ENCODE measurements at places on chromosomes 5 and 9.
A peak's percentile ranks its signal among the peaks of the same experiment; 100 is the strongest.

GRCh38 chr9:121598965-121599871 lies 52.2 kb upstream of the DAB2IP start:
- peak; percentile 81 for DNase-seq
- peaks cover 2% of the 10 kb centered on the region for H3K4me1 ChIP-seq
- H3K4me3 ChIP-seq: peak overlapping the region; percentile 80
- H3K27ac ChIP-seq: peak overlapping the region; percentile 89

DNA sequence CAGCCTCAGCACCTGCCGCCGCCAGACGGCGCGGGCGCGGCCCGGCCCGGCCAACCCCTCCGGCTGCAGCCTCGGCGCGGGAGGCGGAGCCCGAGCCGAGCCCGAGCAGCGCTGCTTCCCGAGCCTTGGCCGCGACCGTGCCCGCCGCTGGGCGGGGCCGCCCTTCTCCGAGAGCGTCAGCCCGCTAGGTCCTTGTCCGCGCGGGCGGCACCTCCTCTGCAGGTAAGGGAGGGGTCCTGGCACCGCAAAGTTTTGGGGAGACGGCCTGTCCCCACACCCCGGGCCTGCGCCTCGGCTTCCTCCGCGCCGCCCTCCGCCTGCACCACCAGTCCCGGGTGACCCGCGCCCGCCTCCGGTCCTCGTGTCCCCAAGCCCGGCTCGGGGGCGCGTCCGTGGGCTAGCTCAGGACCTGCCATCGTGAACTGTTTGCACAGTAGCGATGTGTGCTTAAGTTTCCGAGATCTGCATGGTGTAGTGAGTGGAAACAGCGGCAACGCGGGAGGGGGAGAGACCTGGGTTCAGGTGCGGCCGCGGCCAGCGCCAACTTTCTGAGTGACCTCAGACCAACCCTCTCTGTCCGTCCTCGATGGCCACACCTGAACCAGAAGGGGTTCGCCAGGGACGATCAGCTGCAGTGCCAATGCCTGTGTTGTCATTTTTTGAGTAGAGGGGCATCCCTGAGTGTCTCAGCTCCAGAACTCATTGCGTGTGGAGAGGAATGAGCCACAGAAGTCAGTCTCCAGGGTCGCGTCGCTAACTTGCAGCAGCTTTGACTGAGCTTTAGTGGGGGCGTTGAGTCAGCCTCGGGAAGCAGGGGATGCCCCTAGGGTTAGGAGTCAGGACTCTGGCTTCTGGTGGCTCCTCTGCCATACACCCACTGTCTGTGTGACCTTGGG lies at the start of gene FRMPD1:
Gene FRMPD1, plus strand, starts transcription at position 82 of the 896 bp plus-strand sequence. CDS start 41,688 bp downstream, outside the sequence.
- no peak within 1 kb of the TSS for H3K27ac ChIP-seq
- H3K4me3 ChIP-seq: peak within 1 kb of the TSS; percentile 39
- H3K4me1 ChIP-seq: peaks cover 7% of the 10 kb centered on the region
- DNase-seq: peak; percentile 20
- H3K27me3 ChIP-seq: no peaks in the 10 kb centered on the region

DNA sequence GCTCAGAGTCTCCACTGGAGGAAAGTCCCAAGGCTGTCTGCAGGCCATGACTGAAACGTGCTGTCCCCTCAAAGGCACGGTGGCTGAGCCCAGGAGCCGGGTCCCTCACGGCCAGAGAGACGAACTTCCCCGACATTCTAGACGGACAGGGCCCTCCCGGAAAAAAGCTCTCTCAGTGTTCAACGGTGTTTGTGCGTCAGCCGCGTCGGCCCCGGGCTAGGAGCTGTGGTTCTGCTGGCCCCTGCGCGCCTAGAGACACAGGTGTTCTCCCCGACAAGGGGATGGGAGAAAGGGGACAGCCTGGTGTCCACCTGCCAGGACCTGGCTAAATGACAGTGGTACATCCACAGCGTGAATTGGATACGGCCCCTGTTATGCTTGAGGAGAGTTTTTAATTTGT lies 5.8 kb upstream of the GPSM1 start:
- no peak overlapping the region for H3K4me3 ChIP-seq
- H3K27me3 ChIP-seq: no peaks in the 10 kb centered on the region
- H3K27ac ChIP-seq: no peak overlapping the region
- H3K36me3 ChIP-seq: no peaks in the 10 kb centered on the region
- no peak for DNase-seq

- H3K4me1 ChIP-seq: no peaks in the 10 kb centered on the region
- H3K4me3 ChIP-seq: no peak overlapping the region
- no peak for DNase-seq
- no peak overlapping the region for H3K27ac ChIP-seq
- H3K36me3 ChIP-seq: no peaks in the 10 kb centered on the region
These were observed 41.1 kb upstream of the ACOT12 start for GRCh38 chr5:81435023-81435422.

GRCh38 chr9:92607088-92607487 lies 62.8 kb downstream of the IPPK start:
- H3K36me3 ChIP-seq: no peaks in the 10 kb centered on the region
- H3K27ac ChIP-seq: no peak overlapping the region
- no peak for DNase-seq
- H3K4me3 ChIP-seq: no peak overlapping the region

DNA sequence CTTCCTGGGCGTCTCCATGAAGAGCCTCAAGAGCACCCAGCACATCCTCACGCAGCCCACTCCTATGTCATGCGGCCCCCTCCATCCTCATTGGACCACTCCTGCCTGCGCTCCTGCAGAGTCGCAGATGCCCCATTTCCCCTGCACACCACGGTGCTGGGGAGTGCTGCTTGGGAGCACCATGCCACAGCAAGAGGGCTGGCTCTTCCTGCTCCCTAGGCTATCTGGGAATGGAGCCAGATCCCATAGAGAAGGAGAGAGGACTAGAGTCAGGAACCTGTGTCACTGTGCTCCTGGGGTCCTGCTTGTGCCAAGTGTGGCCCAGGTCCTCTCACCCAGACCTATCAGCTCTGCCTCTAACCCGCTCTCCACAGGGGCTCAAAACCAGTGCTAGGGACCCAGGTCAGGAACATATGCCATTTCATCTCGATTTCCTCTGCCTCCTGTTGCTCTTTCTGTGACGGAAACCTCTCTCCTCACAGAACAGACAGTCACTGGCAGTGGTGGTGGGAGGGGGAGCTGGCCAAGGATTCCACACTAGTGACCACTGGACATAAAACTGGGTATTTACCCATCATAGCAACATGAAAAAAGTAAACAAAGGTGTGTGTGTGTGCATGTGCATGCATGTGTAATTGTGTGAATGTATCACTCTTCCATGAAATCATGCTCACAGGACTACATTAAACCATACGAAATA lies 178.4 kb downstream of the TTLL11 start:
- peaks cover 6% of the 10 kb centered on the region for H3K4me1 ChIP-seq
- H3K27me3 ChIP-seq: no peaks in the 10 kb centered on the region
- no peaks in the 10 kb centered on the region for H3K36me3 ChIP-seq
- H3K27ac ChIP-seq: no peak overlapping the region

DNA sequence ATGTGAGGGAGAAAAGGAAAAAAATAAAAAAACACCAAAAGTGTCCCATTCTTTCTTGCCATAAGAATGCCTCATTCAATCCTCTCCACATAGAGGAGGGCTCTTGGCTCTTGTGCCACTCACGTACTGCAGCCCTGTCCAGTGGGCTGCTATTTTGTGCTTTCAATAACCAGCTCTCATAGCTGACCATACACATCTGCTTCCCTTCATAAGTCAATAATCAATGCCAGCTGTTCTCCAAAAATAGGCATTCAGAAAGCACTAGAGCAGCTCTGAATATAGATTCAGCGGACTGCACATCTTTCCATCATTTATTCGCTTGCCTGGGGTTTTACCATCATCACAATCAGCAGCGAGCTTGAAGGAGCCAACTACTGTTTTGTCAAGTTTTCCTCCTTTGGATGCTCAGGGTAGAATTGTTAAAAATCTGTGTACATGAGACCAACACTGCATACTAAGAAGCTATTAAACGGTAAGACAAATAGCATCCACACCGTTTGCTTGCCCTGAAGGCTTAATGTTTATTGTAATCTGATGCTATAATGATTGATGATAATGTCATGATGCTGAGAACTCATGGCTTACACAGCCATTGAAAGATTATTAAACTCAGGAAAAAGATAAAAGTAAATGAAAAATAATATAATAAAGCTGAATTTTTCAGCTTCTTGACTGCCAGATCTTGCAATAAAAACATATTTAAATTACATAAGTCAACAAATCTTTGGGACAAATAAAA lies 80.0 kb downstream of the OXCT1 start:
- no peak overlapping the region for H3K27ac ChIP-seq
- peaks cover 16% of the 10 kb centered on the region for H3K4me1 ChIP-seq
- no peak for DNase-seq
- H3K36me3 ChIP-seq: no peaks in the 10 kb centered on the region
- H3K27me3 ChIP-seq: no peaks in the 10 kb centered on the region
- no peak overlapping the region for H3K4me3 ChIP-seq

DNA sequence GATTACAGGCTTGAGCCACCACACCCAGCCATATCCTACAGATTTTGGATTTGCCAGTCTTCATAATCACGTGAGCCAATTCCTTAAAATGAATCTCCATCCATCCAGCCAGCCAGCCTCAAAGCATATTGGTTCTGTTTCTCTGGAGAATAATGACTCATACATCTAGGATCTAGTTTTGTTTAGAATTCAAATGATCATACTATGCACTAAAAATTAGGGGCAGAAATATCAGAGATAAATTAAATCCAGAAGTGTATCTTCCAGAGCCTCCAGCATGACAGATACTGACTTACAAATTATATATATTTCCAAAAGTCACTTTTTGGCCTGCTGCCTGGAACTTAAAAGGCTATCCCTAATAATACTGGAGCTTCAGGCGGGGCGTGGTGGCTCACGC lies 119.1 kb upstream of the NR5A1 start:
- H3K4me1 ChIP-seq: no peaks in the 10 kb centered on the region
- no peaks in the 10 kb centered on the region for H3K36me3 ChIP-seq
- no peak overlapping the region for H3K4me3 ChIP-seq
- no peak overlapping the region for H3K27ac ChIP-seq

- no peaks in the 10 kb centered on the region for H3K36me3 ChIP-seq
- no peaks in the 10 kb centered on the region for H3K4me1 ChIP-seq
- H3K4me3 ChIP-seq: no peak overlapping the region
- no peak overlapping the region for H3K27ac ChIP-seq
These were observed 35.9 kb upstream of the ARSB start for GRCh38 chr5:79020861-79021561.

DNA sequence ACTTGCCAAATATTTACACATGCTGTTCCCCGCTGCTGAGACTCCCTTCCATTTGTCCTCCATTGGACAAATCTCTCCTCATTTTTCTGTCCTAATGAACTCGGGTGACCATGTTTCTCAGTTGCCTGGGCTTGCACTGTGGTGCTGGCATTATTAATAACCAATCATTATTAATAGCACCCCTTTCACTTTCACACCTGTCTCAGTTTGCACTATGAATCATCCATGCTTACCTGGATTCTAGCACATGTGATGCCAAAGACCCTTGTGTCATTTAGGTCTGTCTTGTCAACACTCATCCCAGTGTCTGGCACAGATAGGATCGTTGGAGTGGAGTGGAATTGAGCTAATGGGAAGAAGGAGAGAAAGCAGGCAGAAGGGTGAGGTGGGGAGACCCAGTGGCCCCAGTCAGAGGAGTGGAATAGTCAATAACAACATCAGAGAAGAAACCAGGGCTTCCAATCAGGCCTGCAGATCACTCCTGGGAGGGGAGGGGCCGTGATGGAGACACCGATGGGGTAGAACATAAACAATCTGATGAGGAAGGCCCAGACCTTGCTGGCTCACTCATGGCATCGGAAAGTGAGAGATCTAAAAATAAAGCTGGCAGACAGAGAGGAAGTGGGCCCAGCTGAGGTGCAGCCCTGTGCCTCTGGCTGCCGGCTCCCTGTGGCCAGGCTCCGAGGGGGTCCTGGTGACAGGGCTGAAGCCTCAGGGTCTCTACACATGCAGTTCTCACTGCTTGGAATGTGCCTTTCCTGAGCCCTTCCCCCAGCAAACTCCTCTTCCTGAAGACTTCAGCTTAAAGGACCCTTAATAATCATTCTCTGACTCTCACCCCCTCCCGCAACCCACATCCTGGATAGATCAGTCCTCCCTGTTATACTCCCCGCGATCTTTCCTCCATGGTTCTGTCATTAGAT lies 33.5 kb upstream of the CRB2 start:
- no peak overlapping the region for H3K4me3 ChIP-seq
- no peaks in the 10 kb centered on the region for H3K4me1 ChIP-seq
- H3K27ac ChIP-seq: no peak overlapping the region
- no peaks in the 10 kb centered on the region for H3K36me3 ChIP-seq
- DNase-seq: no peak

GRCh38 chr9:97830884-97831829 lies 21.9 kb upstream of the FOXE1 start:
- no peaks in the 10 kb centered on the region for H3K27me3 ChIP-seq
- DNase-seq: no peak
- peaks cover 2% of the 10 kb centered on the region for H3K4me1 ChIP-seq
- H3K4me3 ChIP-seq: no peak overlapping the region

DNA sequence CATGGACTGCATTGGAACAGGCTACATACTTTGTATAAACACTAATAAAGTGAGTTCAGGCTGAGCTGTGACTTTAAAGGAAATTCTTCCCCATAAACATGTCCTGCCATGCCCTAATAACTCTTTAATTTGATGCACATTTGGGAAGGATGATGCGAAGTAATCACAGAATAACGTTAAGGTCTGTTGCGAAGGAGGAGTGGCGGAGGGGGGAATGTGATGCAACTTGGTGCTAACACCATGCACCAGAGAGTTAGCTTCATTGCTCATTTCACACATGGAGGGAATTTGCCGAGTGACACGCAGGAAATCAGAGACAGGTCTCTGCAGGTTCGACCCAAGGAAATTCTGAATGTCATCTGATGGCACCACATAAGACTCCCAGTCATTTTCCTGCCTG lies 32.9 kb downstream of the SLIT3 start:
- no peaks in the 10 kb centered on the region for H3K27me3 ChIP-seq
- no peak for DNase-seq
- no peaks in the 10 kb centered on the region for H3K36me3 ChIP-seq
- no peak overlapping the region for H3K27ac ChIP-seq

- no peaks in the 10 kb centered on the region for H3K4me1 ChIP-seq
- H3K4me3 ChIP-seq: no peak overlapping the region
- no peaks in the 10 kb centered on the region for H3K36me3 ChIP-seq
These were observed 662.0 kb downstream of the PTPRD start for GRCh38 chr9:9950813-9951212.

All from ovary (tissue), 10 donors.